ENCODE measurements at places on chromosomes 2 and 18.

DNA sequence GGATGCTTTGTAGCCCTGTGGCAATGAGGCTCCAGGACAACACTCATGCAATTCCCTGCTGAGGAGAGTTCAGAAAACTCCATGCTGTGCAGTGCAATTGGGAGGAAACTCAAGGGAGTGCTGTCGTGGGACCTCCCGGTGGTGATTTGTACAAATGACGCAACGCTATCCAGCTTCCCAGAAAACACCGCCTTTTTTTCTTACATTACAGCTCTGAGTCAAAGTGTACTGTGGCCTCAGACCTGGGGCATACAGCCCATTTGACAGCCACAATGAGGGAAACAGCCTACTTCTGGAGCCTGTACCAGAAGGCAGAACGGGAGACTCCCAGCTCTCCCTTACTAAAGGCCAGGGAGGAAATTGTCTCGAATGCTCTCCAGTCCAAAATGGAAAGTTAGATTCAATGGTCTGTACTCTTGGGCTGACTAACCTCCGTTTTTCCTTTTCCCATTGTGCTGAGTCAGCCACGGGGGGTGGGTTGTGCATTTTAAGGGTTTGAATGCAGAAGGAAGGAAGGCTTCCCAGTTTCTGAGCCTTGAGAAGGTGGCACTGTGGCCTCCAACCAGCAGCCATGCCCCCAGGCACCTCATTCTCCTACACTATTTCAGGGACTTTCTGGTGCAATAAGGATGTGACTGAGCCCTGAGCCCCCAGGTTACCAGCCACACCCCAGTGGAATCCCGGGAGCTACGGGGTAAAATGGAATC, 16.4 kb upstream of the CYP1B1 start:
- DNase-seq = peak; percentile 41

DNA sequence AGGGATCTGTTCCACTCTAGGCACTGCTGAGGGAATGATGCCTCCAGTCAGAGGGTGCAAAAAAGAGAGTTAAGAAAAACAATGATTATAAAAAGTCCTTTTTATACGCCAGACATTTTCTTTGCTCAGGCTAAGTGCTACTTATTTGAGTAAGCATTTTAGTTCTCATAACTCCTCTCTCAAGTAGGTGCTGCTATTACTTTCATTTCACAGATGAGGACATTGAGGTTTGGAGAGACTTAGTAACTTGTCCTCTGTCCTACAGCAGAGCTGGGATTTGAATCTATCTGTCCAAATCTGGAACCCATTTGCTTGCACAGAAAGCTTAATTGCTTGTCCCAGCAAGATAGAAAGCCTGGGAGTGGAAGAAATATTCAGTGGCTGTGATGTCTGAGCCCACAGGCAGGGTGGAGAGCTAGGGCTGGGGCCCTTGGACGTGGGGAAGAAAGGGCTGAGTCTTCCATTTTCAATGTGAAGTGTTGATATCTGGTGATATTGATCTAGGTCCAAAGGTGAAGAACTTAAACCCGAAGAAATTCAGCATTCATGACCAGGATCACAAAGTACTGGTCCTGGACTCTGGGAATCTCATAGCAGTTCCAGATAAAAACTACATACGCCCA, 5.8 kb downstream of the IL37 start:
- DNase-seq = no peak

DNA sequence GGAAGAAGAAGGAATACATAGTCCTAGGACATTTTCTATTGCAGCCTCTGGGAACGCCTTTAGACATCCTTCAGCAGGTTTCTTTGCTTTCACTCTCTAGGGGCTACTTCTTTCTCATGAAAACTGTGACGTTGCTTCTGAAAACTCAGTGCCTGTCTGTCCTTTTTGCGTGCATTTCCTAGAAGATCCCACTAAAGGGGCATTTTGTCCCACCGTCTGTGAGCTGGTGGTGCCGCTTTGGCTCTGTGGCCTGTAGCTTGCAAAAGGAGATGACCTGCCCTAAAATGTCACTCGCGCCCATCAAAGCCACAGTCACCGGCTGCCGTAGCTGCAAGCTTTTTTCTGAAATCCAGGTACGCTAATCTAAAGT, 579 bp downstream of the STAT4 start:
- DNase-seq = no peak

DNA sequence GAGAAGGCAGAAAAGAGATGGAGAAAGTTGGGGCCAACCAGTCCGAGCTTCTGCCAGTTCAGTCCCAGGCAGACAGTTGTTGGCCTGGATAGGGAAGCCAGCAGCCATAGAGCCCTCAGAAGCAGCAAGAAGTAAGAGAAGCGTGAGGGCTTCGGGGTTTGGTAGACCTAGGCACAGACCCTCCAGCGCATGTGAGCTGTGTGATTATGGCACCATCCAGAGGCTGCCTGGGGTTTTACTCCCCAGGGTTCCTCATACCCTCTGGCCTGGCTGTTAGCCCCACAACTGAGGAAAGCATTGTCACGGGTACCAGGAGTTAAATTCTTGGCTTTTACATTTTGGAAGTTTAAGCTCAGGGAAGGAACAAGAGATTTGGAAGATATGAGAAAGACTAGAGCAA, 93.7 kb upstream of the RAB6C start:
- DNase-seq = no peak

DNA sequence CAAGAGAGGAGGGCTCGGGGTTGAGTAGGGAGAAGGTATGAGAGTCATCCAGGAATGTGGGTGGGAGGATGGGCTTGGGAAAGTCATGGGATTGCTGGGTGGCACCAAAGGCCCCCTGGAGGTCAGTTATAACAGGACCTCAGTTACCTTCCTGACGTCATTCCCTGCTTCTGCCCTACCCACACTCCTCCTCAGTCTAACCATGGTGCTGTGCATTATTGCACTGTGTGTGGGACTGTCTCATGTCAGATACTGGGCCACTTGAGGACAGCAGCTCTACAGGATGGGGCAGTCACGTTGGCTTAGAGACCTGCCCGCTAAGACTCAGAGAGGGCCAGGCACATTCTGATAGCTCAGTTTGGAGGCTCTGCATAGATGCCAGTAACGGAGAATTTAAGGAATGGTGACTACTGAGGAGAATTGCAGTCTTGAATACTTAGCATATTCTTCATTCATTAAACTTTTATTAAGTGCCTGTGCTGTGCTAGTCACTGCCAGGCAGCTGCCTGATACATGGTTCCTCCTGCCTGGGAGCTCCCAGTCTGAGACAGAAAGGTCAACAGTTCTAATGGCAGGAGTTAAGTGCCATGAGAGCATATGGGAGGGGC, 90.5 kb downstream of the LAMA3 start:
- peak; percentile 18 for DNase-seq

GRCh38 chr18:48294899-48295585, 114.1 kb downstream of the ZBTB7C start:
- DNase-seq = no peak

- DNase-seq = peak; percentile 49
These were observed 417.5 kb downstream of the ZEB2 start for GRCh38 chr2:144102386-144102785.

DNA sequence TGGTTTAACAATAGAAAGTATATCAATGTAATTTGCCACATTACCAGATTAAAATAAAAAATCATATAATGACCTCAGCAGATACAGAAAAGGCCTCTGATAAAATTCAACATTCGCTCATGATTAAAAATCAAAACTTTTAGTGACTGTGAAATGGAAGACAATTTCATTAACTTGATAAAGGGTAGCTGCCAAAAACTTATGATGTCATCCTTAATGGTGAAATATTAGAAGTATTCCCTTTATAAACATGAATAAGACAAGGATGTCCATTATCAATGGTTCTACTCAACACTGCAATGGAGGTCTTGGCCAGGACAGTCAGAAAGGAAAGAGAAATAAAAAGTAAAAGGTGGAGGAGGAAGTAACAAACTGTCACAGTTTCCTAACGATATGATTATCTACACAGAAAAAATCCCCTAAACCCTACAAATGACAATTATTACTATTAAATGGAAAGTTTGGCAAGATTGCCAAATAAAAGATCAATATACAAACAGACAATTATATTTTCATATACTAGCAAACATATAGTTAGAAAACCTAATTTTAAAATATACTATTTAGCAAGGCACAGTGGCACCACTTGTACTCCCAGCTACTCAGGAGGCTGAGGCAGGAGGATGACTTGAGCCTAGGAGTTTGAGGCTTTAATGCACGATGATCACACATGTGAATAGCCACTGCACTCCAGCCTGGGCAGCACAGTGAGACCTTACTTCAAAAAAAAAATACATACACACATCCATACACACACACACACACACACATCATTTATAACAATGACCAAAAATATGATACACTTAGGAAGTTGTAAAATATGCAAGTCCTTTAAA, 12.8 kb downstream of the METTL8 start:
- DNase-seq = no peak

DNA sequence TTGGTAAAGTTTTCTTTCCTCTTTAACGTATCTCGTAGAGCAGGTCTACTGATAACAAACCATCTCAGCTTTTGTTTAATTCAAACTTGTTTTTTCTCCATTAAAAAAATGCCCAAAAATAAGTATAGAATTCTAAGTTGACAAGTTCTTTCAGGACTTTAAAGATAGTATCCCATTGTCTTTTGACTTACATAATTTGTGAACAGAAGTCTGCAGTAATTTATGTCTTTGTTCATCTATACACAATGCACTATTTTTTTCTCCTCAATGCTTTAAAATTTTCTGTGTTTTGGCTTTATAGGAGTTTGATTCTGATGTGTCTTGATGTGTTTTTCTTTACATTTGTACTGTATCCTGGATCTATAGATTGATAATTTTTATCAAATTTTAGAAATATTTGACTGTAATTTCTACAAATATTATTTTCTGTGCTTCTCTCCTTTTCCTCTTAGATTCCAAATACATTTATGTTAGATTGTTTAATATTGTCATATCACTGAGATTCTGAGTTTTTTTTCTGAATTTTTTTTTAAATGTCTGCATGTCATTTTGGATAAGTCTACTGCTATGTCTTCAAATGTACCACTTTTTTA, 143.3 kb downstream of the FTCDNL1 start:
- no peak for DNase-seq

- peak; percentile 36 for DNase-seq
These were observed 587 bp downstream of the SUMO1 start for GRCh38 chr2:202237787-202238233.

DNA sequence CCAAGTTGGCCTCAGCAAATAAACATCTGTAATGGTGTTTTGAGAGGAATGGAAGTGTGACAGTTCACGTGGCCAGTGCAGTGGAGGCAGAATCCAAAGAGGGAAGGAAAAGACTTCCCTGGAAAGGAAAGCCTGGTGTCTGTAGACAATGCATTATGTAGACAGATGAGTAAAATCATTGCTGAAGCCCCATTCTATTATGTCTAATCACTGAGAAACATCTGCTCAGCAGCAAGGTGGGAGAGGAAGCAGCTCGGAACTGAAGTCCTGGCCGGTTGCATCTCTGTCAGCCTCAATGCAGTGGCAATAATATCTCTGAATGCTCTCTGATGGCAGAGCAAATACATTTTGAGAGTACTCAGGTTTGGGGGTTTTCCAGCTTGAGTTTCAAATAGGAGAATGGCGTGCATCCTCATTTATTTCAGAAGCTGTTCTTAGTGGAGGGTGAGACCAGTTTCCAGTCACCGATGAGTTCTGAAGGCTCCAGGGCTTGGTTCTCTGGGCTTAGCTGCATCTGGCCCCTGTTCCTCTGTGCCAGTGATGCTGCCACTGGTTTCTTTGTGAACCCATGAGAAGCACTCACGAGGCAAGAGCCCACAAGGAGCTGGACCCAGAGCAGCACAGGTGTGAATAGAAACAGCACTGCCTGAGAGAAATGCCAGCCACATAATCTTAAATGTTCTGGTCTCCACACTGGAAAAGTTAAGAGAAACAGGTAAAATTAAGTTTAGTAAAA, 63.3 kb downstream of the RPIA start:
- no peak for DNase-seq

DNA sequence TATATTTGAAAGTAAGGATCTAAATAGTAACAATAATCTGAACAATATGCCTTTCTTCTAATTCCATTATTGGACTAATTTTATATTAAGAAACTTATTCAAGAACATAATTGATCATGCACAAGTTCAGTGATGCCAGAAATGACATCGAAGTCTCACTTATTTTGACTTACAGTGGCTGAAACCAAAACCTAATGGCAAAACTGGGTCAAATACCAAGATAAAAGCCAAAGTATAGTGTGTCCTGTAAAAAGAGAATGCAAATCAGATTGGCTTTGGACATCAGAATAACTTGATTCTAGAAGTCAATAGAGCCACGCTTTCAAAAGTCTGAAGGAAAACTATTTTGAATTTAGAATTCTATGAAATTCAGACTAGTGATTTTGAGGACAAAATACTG, 137.2 kb downstream of the FTCDNL1 start:
- DNase-seq = no peak

- DNase-seq = no peak
These were observed 30.2 kb upstream of the BOD1L2 start for GRCh38 chr18:57116598-57117132.

GRCh38 chr2:106108351-106108750, 85.8 kb downstream of the UXS1 start:
- peak; percentile 35 for DNase-seq

GRCh38 chr2:230411570-230412370, 4.2 kb upstream of the SP100 start:
- DNase-seq = peak; percentile 70

GRCh38 chr2:71581026-71581425, 127.7 kb downstream of the DYSF start:
- DNase-seq = no peak

DNA sequence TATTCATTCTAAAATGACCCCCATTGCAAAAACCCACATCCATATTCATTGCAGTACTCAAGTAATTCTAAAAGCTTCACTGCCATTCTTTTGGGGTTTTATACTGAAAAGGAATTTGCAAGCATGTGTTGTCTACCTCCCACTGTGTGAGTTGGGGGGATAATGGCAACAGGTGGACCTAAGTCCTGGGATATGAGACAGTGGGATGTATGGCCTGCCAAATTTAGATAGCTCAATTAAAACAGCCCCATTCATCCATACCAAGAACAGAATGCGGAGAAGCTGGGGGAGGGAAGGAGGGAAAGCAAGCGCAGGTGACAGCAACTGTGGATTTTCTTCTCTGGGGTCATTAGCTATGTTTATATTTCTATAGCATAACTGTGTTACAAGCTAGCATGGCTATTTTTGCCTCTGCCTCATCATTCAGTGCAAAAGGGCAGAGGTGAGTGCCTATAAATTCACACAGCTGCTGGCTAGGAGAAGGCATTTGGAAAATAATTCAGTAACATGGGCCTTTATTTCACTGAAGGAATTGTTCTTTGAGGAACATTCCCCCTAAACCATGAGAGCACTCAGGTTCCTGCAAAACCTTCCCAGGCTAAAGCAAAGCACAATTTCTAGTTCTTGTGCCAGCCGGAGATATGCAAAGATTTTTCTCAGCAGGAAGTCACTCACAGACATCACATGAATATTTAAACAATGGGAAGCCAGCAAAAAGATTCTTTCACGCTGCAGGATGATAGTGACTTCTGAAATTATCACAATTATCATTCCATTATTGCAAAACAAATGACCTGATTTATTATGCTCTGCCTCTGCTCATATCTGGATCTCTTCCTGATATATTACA, 393.9 kb upstream of the ACVR2A start:
- no peak for DNase-seq

GRCh38 chr2:155895016-155895415, 437.5 kb downstream of the NR4A2 start:
- no peak for DNase-seq
